ENCODE measurements at places on chromosomes 6 and 20. TPM values are rescaled to one million over a fixed set of nuclear protein-coding genes. Genes with fewer than 3 reads are reported as not detected.

- no peak for DNase-seq
These were observed 238.0 kb downstream of the TFAP2C start for GRCh38 chr20:56867128-56867527.

GRCh38 chr6:155126727-155127439 is 131.8 kb downstream of the TIAM2 start:
- no peak for DNase-seq

FGD2 gene
- 15.5 TPM for polyA plus RNA-seq

AURKA gene
- polyA plus RNA-seq = 13.7 TPM

MYLK4 gene
- 0.48 TPM for polyA plus RNA-seq

GRCh38 chr6:81896525-81897503 is 144.3 kb upstream of the TENT5A start:
- DNase-seq = no peak

DNA sequence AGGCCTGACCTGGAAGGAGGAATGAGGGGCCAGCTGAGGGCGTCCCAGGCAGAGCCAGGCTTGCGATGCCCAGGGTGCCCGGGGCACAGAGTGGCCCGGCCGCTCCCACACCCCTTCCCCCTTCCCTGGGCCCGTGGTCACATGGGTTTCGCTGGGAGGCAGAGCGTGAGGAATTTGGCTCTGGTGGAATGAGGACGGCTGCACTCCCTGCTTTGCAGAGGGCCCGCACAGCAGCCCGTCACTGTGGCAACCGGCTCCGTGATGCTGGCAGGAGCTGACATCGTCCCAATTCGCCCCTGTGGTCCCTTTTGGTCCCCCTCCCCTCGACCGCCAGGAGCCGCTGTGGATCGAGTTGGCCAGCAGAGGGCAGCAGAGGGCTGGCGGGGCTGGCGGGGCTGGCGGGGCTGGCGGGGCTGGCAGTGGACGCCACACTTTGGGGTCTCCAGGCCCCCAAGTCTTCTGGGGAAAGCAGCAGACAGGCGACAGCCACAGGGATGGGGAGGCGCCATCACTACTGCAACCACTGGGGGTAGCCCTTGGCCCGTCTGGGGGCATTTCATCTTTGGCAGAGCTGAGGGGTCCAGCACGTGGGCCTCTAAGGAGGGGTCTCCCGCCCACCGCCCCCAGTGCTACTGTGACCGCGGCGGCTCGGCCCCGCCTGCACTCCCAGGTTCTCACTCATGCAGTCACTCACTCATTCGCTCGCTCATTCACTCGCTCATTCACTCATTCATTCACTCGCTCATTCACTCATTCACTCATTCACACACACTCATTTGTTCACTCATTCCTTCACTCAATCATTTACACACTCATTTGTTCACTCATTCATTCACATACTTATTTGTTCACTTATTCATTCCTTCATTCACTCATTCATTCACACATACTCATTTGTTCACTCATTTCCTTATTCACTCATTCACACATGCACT is 49.7 kb upstream of the BHLHE23 start:
- DNase-seq = no peak

GMNN gene
- polyA plus RNA-seq = 36.0 TPM

GRCh38 chr6:49636713-49637349 is at the start of gene RHAG:
Gene RHAG (minus strand): TSS chr6:49636839. CDS start chr6:49636812, 27 bp downstream.
- no peak for DNase-seq

DNA sequence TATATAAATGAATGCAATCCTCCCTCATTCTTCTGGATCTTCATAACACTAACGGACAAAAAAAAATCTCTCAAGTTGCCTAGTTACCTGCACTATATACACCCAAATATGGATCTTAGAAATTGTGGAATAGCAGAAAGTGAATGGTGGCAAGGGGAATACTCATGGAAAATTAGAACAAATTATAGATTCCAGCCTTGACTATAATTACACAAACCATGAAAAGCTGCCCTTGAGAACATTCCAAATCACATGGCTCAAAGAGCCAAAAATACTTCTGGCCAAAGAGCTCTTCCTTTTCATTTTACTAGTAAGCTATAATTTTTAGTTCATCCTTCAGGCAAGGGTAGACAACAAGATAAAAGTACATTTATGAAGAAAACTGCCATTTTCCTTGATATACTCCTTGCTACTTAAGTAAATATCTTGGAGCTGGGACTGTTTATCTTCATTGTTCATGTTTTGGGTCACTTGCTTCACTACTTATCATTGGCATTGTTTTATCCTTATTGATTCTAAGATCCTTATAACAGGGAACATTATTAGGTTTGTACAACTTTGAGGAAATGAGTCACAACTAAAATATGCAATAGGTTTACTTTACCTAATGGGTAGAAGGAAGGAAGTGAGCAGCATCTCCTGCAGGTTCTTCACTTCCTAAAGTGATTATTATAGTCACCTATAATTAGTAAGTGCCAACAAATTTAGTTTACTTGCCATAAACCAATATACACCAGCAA is 6.4 kb upstream of the MTRES1 start:
- no peak for DNase-seq

GRCh38 chr6:127119102-127120022 is 891 bp downstream of the RSPO3 start:
- DNase-seq = no peak

GRCh38 chr20:13770141-13770540 is 14.6 kb downstream of the ESF1 start:
- DNase-seq = no peak

DNA sequence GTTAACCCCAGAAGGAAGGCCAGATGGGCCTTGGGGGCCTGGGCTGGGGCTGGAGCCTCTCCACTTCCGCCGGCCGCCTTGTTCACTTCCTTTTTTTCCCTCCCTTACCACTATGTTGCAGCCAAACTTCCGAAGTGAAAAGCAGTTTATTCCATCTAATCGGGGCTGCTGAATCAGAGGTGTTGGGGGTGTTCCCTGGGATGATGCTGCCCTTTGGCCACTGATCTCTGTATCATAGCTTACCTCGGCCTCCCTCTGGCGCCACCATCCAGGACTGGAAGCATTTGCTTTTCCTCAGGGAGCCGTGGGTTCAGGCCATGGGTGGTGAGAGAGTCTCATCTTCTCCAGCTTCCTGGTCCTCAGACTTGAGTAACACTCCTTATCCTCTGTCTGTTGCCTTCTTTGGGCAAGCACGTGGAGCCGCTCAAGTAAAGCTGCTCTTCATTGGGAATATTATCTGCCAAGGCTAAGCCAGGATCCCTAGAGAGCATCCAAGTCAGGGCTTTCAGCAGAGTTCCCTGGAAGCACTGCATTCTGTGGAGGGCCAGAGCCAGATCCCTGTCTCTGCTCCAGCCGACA is 39.6 kb downstream of the SLX4IP start:
- DNase-seq = no peak

FERMT1 gene
- polyA plus RNA-seq = 21.4 TPM

DNA sequence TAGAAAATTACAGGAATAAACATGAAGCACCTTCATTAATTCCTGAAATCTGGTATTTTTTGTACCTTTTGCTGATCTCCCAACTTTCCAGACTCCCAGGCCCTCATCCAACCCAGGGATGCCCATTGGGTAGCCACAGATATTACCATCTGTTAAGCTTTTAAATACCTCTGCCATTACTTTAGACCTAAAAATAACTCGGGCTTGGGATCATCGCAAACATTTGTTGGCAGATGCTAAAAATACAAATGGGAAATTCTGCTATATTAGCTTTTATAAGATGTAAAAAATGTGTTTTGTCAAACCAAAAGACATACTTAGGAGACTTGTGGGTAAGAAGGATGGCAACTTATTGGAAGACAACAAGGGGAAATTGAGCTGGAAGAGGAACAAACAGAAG is 376.1 kb downstream of the CENPW start:
- DNase-seq = no peak

ZNF334 gene
- polyA plus RNA-seq = 29.6 TPM

- DNase-seq = no peak
These were observed 85.9 kb downstream of the THBS2 start for GRCh38 chr6:169167581-169168301.

GRCh38 chr6:88972504-88973423 is 9.3 kb upstream of the RNGTT start:
- DNase-seq = no peak

DNA sequence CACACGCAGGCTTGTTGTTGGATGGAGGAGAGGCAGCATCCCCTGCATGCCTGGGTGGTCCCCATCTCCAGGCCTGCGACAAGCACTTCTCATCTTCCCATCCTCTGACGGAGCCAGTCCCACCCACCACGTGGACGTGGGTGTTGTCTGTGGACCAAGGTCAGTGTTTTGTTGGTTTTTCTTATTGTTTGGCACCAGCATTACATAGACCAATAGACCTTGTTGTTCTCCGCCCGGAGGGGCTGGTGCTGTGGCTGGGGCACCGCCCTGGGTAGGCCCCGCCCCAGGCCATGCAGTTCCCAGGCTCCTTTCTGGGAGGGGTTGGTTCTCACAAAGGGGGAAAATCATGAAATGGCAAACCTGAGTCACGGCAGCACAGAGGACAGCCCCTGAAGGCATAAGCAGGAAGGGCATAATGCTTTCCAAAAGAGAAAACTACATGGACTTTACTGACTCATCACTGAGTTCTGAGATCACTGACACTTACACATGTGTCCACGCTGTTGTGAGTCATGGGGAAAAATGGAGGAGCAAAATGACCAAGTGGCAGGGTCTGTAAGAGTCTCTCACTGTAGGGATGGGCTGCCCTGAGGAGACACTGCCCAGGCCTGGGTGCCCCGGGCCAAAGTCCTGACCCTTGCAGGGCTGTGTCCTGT is 90.8 kb downstream of the THBS2 start:
- no peak for DNase-seq

LGSN gene
- 0.04 TPM for polyA plus RNA-seq

VSX1 gene
- polyA plus RNA-seq = 0.03 TPM

CTCFL gene
- polyA plus RNA-seq = 0.03 TPM

DNA sequence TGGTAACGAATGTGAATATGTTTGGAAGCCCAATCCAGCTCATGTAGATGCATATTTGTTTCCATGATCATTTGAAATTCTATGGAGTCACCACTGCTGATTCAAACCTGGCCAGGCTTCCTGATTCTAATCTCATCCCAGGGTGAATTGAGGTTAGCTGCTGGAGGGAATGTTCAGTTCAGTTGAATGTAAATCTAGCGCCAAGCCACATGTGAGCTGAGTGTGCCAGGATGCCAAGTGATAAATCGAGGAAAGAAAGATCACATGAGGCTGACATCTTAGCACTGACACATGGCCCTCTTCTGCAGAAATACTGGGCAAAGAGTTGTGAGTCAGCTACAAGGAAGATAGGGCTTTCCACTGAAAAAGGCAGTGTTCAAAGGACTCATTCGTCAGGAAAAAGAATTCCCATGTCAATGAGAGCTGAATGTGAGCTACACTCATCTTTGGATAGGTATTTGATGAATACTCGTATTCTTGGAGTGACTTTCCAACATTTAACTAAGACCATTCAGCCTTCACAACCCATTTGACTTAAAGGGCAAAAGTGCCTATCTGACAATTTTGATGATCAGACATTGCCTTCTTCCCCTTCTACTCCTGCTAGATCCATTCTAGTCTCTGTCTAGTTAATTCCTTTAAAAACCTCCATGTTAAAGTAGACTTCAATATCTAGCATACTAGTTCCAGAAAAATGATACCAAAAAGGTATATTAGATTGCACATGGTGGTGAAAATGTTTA is 172.1 kb downstream of the MTFR2 start:
- no peak for DNase-seq

- no peak for DNase-seq
These were observed 17.4 kb downstream of the MYLK4 start for GRCh38 chr6:2733324-2733723.

DNA sequence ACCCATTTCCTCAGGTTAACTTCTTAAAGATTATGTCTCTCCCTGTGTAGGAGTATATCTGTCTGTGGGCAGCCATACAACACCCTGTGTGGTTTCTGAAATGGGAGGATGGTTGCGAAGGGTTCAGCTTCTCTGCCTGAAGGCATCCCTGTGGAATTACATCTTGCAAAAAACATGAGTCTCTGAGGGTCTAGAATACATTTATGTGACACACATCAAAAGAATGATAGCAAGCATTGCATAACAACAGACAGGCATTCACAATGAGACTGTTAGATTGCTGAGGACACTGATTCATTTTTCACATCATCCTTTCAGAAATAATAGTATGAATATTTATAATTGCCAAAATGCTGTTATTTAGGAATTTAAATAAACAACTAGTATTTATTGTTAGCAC is 670.9 kb downstream of the HTR1B start:
- DNase-seq = no peak

- no peak for DNase-seq
These were observed 15.6 kb upstream of the RSPO4 start for GRCh38 chr20:1017677-1018076.

PLA2G7 gene
- polyA plus RNA-seq = 1.1 TPM

DNA sequence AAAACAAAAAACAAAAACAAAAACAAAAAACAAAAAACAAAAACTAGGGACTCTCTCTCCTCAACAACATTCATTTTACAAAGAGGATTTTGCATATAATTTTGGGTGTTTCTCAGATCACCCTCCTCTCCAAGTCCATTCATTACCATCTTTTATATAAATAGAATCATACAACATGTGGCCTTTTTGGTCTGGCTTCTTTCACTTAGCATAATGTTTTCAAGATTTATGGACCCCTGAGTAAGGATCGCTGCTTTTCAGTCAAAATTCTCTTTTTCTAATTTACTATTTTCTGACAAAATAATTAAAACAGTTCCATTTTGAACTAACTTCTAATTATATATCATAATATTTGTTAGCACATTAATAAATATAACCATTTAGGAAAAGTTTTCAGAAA is 94.8 kb downstream of the UBE3D start:
- no peak for DNase-seq

DNA sequence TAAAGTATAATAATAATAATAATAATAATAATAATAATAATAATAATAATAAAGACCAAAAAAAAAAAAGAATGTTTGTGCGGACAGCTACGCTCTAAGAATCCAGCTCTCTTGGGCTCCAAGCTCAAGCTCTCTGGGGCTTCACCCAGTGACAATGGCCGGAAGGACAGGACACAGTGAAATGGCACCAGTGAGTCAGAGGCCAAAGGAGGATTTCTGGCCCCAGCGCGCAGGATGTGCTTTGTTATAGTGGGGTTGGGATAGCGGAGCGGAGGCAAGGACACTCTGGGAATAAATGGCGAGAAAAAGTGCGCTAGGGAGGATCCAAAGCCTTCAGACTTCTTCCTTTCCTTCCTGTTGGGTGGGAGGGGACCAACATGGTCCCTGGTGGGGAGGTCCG is 38.2 kb downstream of the HLA-A start:
- DNase-seq = no peak

GRCh38 chr6:162343198-162343935 is 384.2 kb downstream of the PRKN start:
- DNase-seq = no peak

GRCh38 chr6:15773806-15774410 is 111.1 kb upstream of the DTNBP1 start:
- DNase-seq = no peak

DNA sequence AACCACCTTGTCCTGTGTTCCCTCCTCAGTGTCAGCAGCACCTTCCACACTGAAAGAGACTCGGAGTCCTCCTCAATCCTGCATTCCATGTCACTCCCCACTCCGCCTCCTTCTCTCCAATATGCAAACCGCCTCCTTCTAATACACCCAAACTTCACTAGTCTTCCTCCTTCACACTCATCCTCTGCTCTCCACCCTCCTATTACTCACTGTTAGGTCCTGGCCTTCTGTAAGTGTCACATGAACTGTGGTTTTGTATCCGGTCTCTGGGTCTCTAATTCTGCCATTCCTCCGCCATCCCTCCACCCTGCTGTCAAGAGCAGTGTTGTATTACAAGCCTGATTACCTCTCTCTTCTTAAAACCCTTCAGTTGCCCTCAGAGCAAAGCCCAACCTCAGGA is 200.5 kb upstream of the CDYL start:
- DNase-seq = no peak

PTK6 gene
- 0.31 TPM for polyA plus RNA-seq

Data from large intestine (tissue), 12 donors.